ENCODE measurements at places on chromosomes 11 and 22.

GRCh38 chr22:46042786-46043185 is 65.8 kb upstream of the WNT7B start:
- DNase-seq = no peak

GRCh38 chr22:32649515-32650200 is 151.8 kb upstream of the TIMP3 start:
- no peak for DNase-seq

GRCh38 chr22:31230871-31231621 is 18.9 kb downstream of the LIMK2 start:
- DNase-seq = peak; percentile 65

- no peak for DNase-seq
These were observed 114.2 kb upstream of the NAV2 start for GRCh38 chr11:19598456-19598855.

GRCh38 chr22:24091551-24092420 is 80.7 kb downstream of the CABIN1 start:
- no peak for DNase-seq

DNA sequence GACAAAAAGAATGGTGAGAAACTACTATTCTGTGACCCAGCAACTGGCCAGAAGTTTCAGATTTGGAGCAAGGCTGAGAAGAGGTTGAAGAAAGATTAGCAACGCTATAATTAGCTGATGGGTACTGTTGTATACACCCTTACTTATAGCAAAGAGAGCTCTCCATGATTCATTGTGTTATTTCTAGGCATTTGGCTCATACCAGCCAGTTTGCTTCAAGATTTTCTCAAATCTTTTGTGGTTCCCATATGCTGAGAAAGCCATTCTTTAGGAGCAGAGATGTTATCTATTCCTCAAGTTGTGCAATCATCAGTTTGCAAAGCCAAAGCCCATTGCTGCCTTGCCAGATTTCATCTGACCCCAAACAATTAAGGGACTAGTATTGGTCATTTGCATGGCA is 179.4 kb downstream of the ETS1 start:
- no peak for DNase-seq

GRCh38 chr11:63132985-63133775 is 10.8 kb downstream of the SLC22A24 start:
- no peak for DNase-seq

DNA sequence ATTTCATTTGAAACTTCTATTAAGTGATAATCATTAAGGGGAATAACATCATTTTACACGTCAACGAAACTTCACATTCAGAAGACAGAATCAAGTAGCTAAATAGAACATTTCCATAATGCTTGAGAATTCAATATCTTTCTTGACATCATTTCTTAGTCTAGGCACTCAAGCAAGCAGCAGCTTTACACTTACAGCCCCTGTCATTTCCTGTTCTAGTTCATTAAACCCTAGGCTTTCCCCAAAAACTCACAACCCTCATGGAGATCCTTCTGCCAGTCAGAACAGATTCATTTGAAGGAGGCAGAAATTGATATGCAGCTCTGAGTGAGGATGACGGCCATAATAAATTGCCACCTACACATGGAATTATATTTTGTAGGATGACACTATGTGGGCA is 5.3 kb upstream of the HORMAD2 start:
- no peak for DNase-seq

GRCh38 chr11:16750417-16750816 is 12.0 kb downstream of the C11orf58 start:
- no peak for DNase-seq

- DNase-seq = peak; percentile 90
These were observed 20.1 kb upstream of the PEX26 start for GRCh38 chr22:18057568-18058209.

All from NCI-H446 (cell line).